ENCODE measurements at places on chromosomes 4 and X. TPM values are rescaled to one million over a fixed set of nuclear protein-coding genes. Genes with fewer than 3 reads are reported as not detected.

CYTL1 gene
- total RNA-seq, result 3.5 TPM

P2RY8 gene
- total RNA-seq, result 0.03 TPM

MAGED4B gene
- total RNA-seq, result 5.1 TPM

PABPC5 gene
- 4.3 TPM for total RNA-seq

CYBB gene
- total RNA-seq, result 0.14 TPM

IL15 gene
- total RNA-seq, result 1.4 TPM

PGAM4 gene
- total RNA-seq, result 0.28 TPM

DNA sequence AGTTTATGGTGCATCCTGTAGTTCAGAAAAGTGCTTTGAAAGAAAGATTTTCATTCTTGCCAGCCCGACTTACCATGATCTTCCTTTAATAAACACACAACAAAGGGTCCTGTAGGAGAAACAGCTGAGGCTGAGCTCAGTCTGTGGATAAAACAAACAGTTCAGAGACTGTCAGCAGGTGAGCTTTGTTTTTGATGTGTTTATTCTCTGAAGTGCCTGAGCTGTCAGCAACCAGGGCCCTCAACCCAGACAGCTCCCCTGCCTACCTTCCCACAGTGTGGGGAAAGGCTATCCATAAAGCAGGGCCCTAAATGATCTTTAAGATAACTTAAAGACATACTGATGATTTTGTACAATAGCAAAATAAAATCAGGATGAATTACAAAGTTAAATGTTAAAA lies 459.2 kb upstream of the GALNT7 start:
- DNase-seq, result peak; percentile 3

GRCh38 chr4:48801016-48801715 lies 21.1 kb upstream of the FRYL start:
- DNase-seq, result no peak

DNA sequence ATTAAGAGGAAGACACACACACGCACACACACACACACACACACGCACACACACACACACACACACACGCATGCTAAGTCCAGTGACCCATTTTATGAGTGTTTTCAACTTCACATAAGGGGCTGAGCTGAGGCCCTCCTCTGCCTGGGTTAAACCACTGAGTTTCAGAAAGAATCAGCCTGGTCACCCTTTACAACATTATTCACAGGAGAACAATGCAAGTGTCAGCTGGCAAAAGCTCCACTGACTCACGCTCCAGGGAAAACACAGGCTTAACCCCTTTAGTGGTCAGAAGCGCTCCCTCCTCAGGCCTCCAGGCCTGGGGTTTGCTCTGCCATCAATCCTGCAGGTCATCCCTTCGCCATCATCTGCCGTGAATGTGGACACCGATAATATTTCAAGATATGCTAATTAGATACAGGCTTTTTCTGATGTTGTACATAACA lies 46.9 kb downstream of the ACOX3 start:
- DNase-seq, result no peak

DNA sequence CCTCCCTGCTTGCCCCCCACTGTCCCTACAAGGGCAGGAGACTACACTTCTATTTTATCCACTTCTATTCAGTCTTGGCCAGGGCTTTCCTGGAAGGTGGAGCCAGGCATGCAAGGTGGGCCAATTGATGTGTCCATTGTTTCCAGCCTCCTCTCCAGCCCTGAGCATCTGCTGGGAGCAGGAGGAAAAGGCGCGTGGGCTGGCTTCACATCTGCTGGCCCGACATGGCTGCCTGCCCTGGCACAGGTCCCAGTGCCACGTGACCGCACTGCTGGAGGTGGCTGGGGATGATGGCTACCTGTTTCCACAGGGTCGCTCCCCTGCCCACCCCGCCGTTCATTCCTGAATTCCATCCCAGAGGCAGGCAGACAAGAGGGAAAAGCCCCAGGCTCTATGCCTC lies 247.7 kb downstream of the AFAP1 start:
- no peak for DNase-seq

DNA sequence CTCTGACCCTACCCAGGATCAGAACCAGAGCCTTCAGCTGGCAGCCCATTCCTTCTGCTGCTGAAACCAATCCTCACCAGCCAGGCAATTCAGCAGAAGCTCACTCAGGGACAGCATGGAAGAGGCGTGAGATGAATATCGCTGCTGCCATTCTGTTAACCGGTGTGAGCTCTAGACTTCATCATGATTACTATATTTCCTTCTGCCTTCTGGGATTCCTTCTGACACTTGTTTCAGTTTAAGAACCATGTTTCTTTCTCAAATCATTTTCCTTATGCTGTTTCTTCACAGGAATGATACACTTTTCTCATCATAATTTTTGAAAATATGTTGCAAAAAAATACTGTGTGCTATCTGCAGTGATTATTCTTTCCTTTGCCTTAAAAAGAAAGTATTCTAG lies 473.4 kb upstream of the FTHL17 start:
- no peak for DNase-seq

GRCh38 chr4:36323816-36324419 lies 42.5 kb downstream of the DTHD1 start:
- DNase-seq, result no peak

DNA sequence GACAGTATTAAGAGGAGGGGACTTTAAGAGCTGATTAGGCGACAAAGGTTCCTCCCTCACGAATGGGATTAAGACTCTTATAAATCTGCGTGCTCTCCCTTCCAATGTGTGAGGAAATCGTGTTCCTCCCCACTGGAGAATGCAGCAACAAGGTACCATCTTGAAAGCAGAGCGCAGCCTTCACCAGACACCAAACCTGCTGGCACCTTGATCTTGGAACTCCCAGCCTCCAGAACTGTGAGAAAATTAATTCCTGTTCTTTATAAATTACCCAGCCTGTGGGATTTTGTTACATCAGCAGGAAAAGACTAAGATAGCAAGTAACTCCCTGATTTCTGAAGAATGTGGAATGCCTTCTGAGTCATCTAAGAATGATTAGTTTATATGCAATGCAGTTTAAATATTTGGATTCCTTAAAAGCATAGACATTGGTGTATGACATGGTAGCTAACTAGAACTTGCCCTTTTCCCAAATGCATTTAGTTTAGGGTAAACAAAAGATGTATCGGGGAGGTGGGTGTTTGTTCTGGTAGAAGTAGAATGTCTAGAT lies 86.1 kb downstream of the USP46 start:
- no peak for DNase-seq

GRCh38 chr4:36099509-36099908 lies 144.8 kb downstream of the ARAP2 start:
- DNase-seq, result no peak

- no peak for DNase-seq
Measured at GRCh38 chr4:118850488-118851173, 14.7 kb upstream of the SEC24D start.

DNA sequence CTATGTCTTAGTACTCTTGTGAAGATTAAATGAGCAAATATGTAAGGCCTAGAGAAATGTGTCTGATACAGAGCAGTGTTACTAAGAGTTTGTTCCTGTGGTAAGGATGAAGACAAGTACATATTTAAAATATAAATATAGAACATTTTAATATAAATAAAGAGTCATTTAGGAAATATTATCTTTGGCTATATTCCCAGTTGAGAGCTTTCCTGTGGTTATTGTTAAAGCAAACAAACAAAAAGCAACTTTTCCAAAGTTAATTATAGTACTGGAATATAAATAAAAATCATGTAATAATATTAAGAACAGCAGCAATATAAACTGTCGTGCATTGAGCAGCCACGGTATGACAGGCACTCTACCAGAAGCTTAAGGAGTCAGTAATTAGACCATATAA lies 472.5 kb downstream of the INPP4B start:
- no peak for DNase-seq

DNA sequence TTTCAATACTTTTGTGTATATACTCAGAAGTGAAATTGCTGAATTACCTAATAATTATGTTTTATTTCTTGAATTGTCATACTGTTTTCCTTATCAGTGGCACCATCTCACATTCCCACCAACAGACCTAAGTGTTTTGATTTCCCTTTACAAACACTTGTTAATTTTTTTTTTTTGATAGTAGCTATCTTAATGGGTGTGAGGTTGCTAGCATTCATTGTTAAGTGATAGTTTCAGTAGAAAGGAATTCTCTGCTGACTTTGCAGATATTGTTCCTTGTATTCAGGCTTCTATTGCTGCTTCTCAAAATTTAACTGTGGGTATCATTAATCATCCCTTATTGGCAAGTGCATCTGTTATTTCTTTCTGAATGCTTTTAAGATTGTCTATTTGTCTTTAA lies 927.5 kb upstream of the SLIT2 start:
- DNase-seq, result no peak

- no peak for DNase-seq
Measured at GRCh38 chrX:6793000-6793399, 258.1 kb upstream of the VCX3A start.

All from H7 (cell line).